GM12865 (cell line): ENCODE measurements at places on chromosomes 16 and 17.

DNA sequence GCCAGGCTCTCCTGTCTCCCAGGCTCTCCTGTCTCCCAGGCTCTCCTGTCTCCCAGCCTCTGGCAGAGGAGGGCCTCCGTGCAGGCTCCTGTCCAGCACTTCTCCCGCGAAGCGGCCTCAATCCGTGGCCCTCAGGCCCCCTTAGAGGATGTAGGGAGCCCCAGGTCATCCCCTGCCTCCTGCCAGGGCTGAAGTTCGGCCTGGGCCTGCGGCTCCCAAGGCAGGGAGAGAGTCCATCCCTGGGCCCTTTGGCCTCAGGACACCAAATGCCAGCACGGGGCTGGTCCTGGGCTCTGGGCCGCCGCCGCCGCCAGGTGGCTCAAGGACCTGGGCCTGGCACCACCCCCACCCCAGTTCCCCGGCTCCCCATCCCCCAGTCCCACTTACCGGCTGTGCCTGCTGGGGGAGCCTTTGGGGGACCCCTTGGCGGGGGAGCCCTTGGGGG, 370 bp downstream of the EVPL start:
- no peak for DNase-seq

GRCh38 chr17:74361230-74362068, at the start of gene BTBD17:
Gene BTBD17 (minus strand): TSS chr17:74361868. CDS start chr17:74361819, 49 bp downstream.
- DNase-seq: peak; percentile 29

GRCh38 chr17:50928646-50929045, 62.5 kb upstream of the TOB1 start:
- no peak for DNase-seq

DNA sequence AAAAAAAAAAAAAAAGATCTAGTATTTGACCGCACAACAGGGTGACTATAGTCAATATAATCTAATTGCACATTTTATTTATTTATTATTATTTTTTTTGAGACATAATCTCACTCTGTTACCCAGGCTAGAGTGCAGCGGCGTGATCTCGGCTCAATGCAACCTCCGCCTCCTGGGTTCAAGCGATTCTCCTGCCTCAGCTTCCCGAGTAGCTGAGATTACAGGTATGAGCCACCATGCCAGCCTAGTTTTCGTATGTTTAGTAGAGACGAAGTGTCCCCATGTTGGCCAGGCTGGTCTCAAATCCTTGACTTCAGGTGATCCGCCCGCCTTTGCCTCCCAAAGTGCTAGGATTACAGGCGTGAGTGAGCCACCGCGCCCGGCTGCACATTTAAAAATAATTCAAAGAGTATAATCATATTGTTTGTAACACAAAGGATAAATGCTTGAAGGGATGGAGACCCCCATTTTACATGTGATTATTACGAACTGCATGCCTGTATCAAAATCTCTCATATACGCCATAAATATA, 794 bp downstream of the ANKS3 start:
- DNase-seq: no peak

DNA sequence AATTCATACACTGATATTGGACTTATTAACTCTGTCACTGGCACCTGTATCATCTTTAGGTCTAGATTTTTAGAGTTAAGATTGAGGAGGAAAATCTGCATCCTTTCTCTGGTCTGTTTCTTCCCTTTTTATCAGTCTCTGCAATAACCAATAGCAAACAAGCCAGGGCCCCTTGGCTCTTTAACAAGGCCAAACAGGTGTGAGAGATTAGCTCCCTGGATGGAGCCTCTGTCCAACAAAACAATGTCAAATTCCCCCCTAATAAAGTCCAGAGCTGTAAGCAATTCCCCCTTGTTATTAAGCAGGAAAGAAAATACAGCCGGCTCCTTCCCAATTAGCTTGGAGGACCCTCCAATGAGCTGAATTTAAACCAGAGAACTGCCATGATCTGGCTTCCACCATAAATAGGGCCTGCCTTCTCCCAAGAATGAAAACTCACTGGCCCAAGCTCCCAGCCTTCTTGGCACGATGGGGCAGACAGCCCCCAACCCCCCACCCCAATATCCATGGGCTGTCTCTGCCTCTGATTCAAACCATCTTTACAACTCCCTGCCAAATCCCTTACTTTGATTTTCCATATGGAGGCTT, 56.1 kb upstream of the SOX9 start:
- DNase-seq: no peak

DNA sequence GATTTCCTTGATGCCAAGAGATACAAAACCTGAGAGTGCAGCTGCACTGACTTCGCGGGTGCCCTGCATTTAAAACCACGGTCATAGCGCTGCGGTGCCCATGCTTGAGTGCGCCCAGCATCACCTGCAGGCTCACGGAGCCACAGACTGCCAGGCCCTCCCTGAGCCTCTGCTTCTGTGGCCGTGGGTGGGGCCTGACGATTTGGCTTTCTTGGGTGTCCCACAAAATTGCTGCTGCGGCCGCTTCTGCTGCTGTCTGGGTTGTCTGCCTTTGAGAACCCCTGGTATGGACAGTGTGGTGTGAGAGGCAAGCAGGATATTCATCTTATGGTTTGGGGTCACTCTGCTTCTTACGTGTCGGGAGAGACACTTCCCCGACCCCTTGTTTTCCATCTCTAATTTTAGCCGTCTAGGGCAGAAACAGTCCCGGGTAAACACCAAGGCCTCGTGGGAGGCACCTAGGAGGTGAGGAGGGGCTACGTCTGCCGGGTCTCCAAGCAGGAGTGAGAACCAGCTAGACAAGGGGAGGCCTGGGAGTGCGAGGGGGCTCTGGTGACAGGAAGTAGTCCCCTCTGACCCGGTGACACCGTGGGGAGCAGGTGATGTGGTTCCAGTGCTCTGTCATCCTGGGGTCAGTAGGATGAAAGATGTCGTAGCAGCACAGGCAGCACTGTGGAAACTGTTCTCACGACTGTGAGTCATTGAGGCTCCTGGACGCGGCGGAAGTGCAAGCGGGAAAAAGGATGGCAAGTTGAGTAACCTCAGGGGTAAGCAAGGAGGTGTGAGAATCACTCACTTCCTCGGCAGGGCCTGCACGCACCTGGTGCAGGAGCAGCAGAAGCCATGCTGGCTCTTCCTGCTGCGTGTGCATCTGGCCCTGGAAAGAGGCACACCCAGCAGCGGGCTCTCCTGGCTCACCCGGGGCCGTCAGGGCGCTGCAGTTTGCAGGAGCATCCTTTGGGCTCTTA, 176.3 kb downstream of the RPTOR start:
- no peak for DNase-seq

DNA sequence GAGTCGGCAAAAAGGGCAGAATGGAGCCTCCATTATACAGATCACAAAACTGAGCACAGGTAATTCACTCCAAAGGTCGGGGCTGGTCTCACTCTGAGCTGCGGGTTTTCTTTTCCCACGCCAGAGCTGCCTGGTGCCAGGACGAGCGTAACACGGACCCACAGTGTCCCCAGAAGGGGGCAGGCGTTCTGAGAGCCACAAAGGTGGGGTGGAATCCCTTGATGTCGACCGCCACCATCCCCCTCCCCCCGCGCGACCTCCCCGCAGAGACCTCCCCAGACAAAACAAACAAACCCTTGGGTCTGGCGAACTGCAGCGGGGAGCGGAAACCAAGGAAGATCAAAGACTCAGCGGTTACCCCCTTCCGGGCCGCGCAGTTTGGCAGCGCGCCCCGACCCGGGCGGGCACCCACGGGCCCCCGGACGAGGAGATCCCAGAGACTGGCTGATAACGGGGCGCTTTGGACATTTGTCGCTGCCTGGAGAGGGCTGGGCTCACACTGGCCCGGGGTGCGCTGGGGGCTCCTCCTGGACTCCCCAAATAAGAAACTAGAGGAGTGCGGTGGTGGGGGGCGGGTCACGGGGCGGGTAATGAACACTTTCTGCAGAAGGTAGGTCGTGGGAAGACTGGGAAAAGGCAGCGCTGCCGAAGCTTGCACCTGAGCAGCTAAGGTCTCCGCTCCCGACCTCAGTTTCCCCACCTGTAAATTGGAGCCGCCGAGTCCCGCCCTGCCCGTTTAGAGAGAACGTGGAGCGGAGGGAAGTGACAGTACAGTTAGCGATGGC, 664 bp upstream of the NKD1 start:
- peak; percentile 57 for DNase-seq

DNA sequence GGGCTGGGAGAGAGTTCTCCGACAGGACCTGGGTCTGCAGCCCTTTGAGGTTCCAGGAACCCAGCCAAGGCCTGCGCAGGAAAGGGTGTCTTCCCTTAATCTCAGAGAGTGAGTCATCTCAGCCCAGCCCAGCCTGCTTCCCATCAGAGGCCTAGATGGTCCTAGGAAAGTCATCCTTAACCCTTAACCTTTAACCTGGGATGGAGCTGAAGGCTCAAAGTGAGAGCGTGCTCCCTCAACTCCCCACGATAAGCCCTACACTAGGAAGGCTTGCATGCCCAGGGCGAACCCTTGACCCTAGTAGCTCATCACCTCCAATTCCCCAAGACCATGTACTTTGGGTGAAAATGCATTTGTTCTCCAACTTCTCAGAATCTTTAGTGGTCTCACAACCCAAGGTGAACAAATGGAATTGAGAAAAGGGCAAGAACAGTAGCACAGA, 4.8 kb upstream of the ATXN7L3 start:
- no peak for DNase-seq

GRCh38 chr17:49997773-49998703, 3.0 kb upstream of the DLX3 start:
- DNase-seq: peak; percentile 92

GRCh38 chr16:70610273-70611223, 35.8 kb upstream of the IL34 start:
- no peak for DNase-seq

GRCh38 chr17:35051579-35052240, 11.8 kb downstream of the RFFL start:
- peak; percentile 71 for DNase-seq

- DNase-seq: no peak
Measured at GRCh38 chr17:40123811-40124114, 2.0 kb downstream of the MSL1 start.

DNA sequence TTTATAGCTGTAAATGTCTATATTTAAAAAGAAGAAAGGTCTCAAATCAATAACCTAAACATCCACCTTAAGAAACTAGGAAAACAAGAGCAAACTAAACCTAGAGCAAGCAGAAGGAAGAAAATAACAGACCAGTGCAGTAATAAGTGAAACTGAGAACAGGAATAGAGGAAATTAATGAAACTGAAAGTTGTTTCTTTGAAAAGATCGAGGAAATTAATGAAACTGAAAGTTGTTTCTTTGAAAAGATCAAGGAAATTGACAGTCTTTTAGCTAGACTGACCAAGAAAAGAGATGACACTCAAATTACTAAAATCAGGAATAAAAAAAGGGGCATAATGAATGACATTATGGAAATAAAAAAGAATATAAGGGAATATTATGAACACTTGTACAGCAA, 46.4 kb downstream of the SLFN5 start:
- DNase-seq: no peak

- no peak for DNase-seq
Measured at GRCh38 chr17:45824901-45825492, 19.7 kb upstream of the SPPL2C start.

DNA sequence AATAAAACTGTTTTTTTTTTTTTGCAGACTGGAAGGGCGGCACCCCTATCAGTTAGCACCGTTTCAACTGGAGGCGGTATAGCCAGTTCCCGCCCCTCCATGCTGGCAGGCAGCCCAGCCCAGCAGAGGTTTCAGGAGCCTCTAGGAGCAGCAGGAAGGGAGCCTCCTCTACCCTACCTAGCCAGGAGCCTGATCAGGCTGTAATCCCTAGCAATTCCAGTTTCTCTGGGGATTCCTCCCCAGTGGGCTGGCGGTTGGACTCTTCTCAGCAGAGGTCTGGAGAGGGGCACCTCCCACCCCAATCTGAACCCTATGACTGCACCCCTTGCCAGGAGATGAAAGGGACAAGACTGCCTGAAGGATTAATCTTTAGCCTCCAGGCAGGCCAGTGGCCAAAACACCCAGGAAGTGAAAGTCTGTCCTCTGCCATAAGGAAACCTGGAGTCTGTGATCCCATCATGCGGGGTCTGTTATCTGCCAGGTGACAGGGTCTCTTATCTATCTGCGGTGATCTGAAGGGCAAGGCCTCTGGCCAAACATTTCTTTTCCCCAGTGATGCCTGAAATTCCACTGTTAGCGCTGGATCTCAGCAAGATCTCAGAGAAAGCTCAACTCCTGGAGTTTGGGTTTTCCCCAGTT, 4.9 kb upstream of the CDH1 start:
- no peak for DNase-seq

- DNase-seq: no peak
Measured at GRCh38 chr16:81556715-81557284, 112.2 kb downstream of the CMIP start.

- DNase-seq: no peak
Measured at GRCh38 chr16:84715424-84715823, 15.6 kb downstream of the USP10 start.

DNA sequence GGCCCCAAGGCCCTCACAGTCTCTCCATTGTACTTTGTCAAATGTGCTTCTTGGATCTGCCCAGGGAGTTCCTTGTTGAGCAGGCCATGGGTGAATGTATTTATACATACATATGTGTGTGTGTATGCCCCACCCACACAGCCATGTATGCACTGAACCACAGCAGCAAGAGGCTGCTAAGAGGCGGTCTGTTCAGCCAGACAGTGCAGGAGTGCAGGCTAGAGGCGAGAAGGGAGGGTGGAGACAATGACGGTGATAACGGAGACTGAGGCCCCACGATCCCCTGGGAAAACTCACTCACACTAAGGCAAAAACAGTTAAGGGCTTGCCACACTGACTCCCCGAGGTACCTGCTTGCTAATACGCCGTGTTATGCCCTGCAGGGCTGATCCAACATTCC, 151.0 kb upstream of the CDC42EP4 start:
- no peak for DNase-seq

DNA sequence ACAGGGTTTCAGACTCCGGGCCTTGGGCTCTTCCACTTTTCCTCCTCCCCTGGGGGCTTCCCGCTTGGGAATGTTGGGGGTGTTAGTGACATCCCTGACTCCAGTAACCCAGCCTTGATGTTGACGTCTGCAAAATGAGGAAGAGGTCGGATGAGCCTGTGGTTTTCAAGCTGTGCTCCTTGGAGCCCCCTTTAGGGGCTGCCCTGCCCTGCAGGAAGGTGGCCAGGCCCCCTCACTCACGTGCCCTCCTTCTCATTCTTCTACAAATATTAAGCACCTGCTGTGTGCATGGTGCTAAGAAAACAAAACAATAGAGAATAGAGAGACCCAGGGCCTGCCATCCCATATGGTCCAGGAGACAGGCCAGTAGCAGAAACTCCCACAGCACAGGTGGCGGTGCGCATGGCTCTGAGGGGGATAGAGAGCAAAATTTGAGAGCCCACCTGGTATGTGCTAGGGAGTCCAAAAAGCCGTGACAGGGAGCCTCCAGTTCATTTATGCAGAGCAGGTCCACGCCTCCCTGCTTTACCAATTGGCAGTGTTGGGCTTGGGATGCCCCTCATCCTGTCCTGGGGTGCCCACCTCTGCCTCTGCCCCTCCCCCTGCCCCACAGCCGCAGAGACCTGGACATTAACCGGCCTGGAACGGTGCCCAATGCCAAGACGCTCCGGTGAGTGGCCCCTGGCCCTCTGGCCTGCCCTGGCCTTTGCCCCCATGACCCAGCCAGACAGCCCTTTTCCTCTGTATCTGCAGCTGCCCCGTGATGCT, 7.4 kb downstream of the NDRG4 start:
- DNase-seq: no peak

GRCh38 chr17:71519285-71519684, 601.5 kb upstream of the SOX9 start:
- no peak for DNase-seq
